NCI-H1436 treated with DMSO at 0.1 percent for 48 hours (cell line): ENCODE measurements at places on chromosomes 4 and X.

DNA sequence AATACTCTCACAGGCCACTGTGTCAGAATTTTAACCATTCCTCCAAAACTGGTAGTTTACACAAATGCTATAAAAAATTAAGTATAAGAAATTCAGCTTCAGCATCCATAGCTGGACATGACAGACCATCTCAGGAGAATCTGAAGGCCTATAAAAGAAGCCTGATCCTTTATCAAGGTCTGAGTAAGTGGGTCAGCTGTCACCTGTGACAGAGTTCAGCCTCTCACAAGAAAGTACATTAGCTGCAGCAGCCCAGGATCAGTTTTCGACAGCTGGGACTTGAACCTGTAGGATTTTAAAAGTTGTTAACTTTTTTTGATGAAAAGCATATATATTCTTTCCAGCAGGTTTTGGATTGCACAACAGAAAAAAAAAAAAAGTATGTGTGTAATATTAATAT lies 60.7 kb downstream of the PPP3CA start:
- no peak for DNase-seq

DNA sequence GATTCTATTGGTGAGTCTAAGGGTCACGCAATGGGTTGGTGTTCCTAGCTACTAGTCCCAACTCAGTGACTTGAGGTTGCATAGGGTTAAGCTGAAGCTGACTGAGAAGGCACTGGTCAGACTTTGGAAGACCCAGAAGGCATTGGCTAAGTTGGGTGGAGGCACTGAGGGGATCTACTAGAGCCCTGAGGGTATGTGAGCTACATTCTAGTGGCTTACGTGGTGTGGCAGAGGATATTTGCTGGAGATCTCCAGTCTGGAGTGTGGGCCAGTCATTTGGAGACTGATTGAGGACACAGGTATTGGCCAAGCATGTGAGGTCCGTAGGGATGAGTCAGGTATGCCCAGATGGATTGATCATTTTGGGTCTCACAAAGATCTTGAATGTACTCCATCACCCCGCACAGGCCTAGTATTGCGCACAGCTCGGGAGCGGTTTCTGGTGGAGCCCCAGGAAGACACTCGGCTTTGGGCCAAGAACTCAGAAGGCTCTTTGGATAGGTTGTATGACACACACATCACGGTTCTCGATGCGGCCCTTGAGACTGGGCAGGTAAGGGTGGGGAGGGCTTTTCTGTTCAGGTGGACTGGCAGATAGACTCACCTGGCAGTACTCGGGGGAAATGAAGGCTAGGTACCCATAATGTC lies 7.2 kb downstream of the USP11 start:
- DNase-seq: no peak

- DNase-seq: no peak
These were observed 142.5 kb downstream of the PPARGC1A start for GRCh38 chr4:23747281-23747735.

- DNase-seq: no peak
These were observed 1065.7 kb upstream of the PABPC4L start for GRCh38 chr4:135267148-135267865.

GRCh38 chr4:150960818-150961217 lies 54.3 kb downstream of the LRBA start:
- no peak for DNase-seq

DNA sequence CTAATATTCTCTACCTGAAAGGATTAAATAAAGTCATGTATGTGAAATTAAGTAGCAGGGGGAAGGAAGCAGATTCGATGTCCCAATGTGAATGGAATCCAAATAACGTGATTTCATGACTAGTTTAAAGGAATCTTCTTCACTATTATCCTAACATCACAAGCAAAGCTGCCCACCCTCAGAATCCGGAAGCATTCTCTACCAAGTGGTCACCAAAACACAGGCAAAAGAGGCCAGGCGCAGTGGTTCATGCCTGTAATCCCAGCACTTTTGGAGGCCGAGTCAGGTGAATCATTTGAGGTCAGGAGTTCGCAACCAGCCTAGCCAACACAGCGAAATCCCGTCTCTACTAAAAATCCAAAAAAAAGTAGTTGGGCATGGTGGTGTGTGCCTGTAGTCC lies 212.9 kb downstream of the LDB2 start:
- no peak for DNase-seq

GRCh38 chr4:155187989-155188388 lies 20.4 kb upstream of the NPY2R start:
- no peak for DNase-seq

- no peak for DNase-seq
These were observed 42.1 kb upstream of the MAGEA4 start for GRCh38 chrX:151870602-151871001.

DNA sequence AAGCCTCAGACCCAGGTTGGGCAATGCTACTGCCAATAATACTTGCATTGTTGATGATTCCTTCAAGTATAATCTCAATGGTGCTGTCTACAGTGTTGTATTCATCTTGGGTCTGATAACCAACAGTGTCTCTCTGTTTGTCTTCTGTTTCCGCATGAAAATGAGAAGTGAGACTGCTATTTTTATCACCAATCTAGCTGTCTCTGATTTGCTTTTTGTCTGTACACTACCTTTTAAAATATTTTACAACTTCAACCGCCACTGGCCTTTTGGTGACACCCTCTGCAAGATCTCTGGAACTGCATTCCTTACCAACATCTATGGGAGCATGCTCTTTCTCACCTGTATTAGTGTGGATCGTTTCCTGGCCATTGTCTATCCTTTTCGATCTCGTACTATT lies 7.4 kb downstream of the LPAR4 start:
- DNase-seq: no peak

- DNase-seq: no peak
These were observed 190.6 kb downstream of the PPP3CA start for GRCh38 chr4:101156619-101157310.

GRCh38 chr4:37304612-37305011 lies 60.1 kb downstream of the NWD2 start:
- DNase-seq: no peak

DNA sequence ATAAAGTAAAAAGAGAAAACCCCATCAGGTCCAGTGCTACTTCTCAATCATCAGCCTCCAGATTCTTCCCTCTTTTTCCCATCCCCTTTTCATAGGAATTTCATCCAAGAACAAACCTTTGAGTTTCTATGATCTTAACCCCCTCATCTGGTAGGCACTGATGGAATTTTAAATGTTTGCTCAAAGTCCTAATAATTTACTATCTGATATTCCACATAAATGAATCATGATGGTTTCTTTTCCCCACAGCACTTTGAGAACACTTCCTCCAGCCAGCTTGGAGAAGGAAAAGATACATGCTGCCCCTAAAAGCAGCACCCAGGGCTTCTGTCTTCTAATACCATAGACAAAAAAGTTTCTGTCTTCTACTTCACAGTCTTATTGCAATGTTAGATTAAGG lies 19.4 kb upstream of the KLHL8 start:
- DNase-seq: no peak

GRCh38 chrX:48025561-48025960 lies 18.8 kb downstream of the SPACA5 start:
- DNase-seq: no peak

- no peak for DNase-seq
These were observed 35.2 kb downstream of the ABLIM2 start for GRCh38 chr4:8123389-8123788.

- DNase-seq: no peak
These were observed 9.6 kb downstream of the DCX start for GRCh38 chrX:111402344-111402743.

GRCh38 chr4:163317110-163317509 lies 15.3 kb downstream of the NPY1R start:
- DNase-seq: no peak

DNA sequence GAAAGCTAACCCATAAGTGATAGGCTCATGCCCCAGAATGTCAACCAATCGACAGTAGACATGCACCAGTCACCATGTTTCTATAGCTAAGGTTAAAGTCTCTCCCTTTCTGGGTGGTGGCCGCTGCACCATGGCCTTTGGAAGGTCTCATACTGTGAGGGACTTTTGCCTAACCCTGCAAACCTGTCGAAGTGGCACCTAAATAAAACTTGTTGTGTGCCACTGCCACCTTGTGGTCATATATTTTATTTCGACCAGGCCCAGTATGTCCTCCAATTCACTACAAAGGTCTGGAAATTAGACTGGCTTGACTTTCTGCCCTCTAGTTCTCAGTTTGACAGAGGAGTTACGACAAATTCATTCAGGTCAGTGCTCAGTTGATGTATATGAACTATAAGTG lies 163.1 kb downstream of the SMARCA1 start:
- DNase-seq: no peak

DNA sequence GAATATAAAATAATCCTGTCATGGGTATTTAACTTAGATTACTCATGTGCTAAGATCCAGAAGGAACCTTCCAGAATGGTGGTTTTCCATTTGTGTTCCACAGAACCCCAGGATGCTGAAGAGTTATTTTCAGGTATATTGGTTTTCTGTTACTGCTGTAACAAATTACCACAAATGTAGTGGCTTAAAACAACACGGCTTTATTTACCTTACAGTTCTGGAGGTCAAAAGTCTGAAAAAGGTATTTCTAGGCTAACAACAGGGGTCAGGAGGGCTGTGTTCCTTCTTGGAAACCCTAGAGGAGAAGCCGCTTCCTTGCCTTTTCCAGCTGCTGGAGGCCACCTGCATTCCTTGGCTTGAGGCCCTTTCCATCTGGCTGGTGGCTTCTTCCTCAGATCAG lies 57.9 kb upstream of the HPSE start:
- no peak for DNase-seq

DNA sequence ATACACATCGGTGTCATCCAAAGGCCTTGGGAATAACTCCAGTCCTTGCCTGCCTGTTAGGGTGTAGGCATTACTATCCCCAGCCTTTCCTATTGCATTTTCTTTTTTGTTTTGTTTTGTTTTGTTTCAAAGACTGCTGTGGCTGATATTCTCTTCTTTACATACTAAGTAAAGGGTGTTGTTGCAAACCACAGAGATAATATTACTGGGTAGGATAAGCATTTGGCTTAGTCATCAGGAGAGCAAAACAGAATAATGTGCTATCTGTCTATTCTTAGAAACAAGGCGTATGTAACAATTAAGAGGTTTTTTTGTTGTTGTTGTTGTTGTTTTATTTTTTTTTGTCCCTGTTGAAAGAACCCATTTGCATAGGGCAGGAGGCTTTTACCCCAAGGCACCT lies 41.8 kb downstream of the UGT2B28 start:
- no peak for DNase-seq

- DNase-seq: no peak
These were observed 112.5 kb downstream of the PALLD start for GRCh38 chr4:168609369-168609768.

DNA sequence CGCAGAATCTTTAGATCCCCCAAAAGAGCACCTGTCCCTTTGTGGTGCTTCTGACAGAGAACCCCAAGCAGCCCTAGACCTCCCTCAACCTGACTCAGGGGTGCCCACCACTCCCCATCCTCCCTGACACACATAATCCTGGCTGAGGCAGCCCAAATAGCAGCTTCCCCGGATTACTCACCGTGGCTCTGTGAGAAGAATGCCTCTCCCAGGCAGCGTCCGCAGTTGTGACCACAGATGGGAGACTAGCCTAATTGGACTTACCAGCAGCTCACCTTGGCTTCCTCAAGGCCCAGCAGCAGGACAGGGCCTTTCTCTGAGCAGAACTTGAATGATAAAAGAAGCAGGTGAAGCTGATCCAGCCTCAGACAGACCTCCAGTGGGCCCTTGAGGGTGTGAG lies 10.3 kb upstream of the ODAPH start:
- DNase-seq: no peak

GRCh38 chr4:107349266-107349665 lies 313.2 kb upstream of the DKK2 start:
- no peak for DNase-seq

- DNase-seq: no peak
These were observed 71.3 kb downstream of the STIM2 start for GRCh38 chr4:26931966-26932365.

- DNase-seq: no peak
These were observed 43.8 kb downstream of the ADGRA3 start for GRCh38 chr4:22471999-22472461.

DNA sequence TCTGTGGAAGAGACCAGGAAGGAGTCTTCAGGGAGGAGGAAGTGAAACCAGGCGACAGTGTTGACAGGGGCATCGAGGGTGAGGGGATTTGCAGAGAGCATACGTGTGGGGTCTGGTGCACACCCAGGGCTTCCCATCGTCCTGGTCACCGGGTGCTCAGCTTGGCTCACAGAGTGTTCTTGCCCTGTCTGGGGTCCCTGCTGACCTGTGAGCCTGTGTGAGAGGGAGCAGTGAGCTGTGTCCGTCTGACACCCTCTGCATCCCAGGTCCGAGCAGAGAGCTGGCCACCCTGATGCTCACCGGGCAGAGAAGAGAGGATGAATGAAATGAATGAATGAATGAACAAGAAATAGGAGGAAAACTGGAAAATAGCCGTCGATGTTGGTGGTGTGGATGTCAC lies 46.5 kb downstream of the CPZ start:
- no peak for DNase-seq

GRCh38 chr4:104334410-104334809 lies 160.3 kb downstream of the CXXC4 start:
- no peak for DNase-seq

- DNase-seq: no peak
These were observed 73.3 kb upstream of the SOD3 start for GRCh38 chr4:24722026-24722568.

DNA sequence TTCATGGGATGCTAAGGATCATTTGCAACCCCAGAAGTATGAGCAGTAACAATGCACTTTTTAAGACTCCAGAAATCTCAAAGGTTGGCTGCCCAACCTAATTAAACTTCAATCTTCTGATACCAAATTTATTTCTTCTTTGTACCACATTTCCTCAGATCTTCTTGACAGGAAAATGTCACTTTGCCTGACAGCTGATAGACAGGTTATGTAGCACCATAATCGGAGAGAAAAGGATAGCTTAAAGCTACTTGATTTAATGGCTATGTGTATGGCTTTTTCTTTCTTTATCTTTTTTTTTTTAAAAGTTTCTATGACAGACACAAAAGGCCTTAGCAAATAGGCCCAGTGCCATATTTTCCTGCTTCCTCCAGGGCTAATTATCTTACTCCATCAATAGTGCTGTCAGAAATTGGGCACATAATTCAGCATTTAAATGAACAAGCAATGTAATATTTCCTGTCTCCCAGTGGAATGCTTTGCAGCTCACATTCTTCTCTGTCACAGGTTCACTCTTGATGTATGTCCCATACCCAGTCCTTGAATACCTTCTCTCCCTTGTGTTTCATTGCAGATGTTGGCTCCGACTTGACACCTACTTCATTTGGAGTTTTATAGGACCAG lies 795.7 kb downstream of the ADGRL3 start:
- DNase-seq: no peak
